ENCODE measurements at places on chromosomes 16 and 17. TPM values are rescaled to one million over a fixed set of nuclear protein-coding genes. Genes with fewer than 3 reads are reported as not detected.
A peak's percentile ranks its signal among the peaks of the same experiment; 100 is the strongest.

DNA sequence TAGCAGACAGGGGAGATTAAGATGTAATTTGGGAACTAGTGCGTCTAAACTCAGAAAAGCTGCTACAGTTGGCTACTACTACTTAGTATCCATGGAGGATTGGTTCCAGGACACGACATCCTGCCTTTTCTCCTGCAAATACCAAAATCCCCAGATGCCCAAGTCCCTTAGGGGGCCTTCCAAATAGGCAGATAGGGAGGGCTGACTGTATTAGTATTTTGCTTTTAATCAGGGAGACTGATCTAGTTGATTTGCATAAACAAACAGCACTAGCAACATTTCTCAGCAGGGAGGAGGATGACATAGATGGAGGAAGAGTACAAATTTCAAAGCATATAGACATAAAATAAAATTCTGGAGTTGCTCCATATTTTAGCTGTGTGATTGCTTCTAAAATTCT lies 621.6 kb upstream of the GOT2 start:
- no peak for DNase-seq
- no peaks in the 10 kb centered on the region for H3K36me3 ChIP-seq
- no peak overlapping the region for H3K4me3 ChIP-seq
- no peaks in the 10 kb centered on the region for H3K4me1 ChIP-seq

DNA sequence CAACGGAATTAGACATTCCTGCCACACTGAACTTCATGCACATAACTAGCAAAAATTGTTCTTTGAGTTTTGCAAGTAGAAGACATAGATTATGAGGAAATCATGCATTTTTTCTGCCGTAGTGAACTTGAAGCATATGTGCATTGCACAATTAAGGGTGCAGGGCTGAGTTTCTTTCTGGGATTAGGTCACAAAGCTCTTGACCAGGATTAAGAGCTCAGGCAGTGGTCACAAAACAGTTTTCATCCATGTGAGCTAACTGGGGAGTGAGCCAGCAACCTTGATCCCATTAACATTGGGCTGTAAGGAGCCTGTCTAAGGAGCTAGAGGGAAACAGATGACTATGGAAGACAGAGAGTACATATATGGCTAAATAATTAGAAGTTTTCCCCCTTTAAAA lies 143.7 kb downstream of the PMP22 start:
- no peaks in the 10 kb centered on the region for H3K36me3 ChIP-seq
- peaks cover 12% of the 10 kb centered on the region for H3K4me1 ChIP-seq
- no peaks in the 10 kb centered on the region for H3K27me3 ChIP-seq
- no peak overlapping the region for H3K27ac ChIP-seq
- DNase-seq: no peak
- H3K4me3 ChIP-seq: no peak overlapping the region

DNA sequence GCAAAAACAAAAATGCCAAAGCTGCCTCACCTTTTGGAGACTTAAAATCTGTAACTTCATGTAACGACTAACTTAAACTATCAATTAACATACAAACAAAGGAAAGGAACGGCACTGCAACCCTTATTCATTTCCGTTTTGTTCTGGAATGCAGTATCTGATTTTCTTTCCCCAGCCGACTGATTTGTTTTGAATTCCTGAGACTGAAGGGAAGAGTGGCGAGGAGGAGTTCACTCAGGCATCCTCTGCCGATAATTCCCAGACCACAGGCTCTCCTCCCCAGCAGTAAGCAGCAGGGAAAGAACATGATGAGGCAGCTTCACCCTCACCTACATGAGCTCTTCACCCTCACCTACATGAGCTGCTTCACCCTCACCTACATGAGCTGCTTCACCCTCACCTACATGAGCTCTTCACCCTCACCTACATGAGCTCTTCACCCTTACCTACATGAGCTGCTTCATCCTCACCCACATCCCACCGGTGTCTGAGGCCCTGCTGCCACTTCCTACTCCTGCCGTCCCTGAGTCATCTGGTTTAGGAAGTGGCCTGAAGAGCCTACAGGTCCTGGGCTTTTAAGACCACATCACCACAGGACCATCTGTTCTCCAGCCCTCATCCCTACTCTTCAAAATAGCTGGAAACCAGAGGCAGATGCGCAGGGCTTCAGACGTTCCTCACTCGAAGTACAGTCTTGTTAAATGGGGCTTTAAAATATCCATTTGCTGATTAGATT lies 168.0 kb upstream of the RPH3AL start:
- peaks cover 8% of the 10 kb centered on the region for H3K4me1 ChIP-seq
- DNase-seq: no peak
- H3K36me3 ChIP-seq: no peaks in the 10 kb centered on the region
- H3K27ac ChIP-seq: 0 out of 2 replicates have a peak overlapping the region, but pooled peaks have one; percentile 4
- no peaks in the 10 kb centered on the region for H3K27me3 ChIP-seq
- H3K4me3 ChIP-seq: no peak overlapping the region

DNA sequence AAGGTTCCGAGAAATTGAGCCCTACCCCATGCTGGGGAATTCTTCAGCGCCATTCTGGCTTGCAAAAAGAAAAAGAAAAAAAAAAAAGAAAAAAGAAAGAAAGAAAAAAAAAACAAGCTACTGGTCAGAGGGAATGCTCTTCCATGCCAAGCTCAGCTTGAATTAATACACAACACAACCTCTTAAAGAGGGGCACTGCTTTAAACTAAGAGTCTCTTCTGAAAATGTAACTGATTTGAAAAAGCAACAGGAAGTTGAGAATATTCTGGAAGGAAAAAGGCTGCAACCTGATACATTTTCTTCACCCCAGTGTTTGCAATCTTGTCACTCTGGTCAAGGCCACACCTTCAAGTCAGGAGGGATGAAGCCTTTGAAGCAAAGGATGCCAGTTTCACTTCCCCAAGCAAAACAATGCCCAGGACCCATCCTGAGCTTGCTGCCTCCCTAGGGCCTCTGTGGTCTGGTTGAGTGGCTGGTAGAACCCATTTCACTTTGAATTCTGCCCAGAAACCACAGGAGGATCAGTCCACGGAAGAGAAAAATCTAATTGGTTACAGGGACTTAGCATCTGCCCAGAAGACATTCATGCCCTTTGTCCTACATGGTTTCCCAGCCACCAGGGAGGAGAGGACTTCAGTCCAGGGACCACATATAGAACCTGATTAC lies 389.7 kb downstream of the SOX9 start:
- H3K27me3 ChIP-seq: no peaks in the 10 kb centered on the region
- H3K4me3 ChIP-seq: no peak overlapping the region
- H3K36me3 ChIP-seq: no peaks in the 10 kb centered on the region
- H3K4me1 ChIP-seq: peaks cover 5% of the 10 kb centered on the region
- DNase-seq: no peak

- no peak overlapping the region for H3K4me3 ChIP-seq
- H3K27me3 ChIP-seq: no peaks in the 10 kb centered on the region
- DNase-seq: no peak
- H3K4me1 ChIP-seq: peaks cover 1% of the 10 kb centered on the region
Observed at GRCh38 chr16:75462806-75463205, 1.7 kb downstream of the TMEM170A start.

DNA sequence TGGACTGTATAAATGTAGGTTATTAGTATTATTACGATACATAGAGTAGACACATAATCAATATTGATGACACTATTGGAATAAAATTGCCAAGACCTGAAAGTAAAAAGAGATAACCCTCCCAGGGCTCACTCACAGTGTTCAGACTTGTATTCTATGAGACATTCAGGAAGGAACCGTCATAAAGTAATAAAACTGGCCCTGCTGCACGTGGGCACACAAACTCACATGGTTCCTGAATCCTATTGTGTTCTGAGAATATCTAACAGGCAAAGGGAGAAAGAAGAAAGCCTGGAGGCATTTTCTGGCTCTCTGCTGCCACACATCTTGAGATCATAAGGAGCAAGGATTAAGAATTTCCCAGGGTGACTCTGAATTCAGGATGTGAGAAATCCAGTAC lies 575.9 kb downstream of the HS3ST4 start:
- no peaks in the 10 kb centered on the region for H3K36me3 ChIP-seq
- H3K27ac ChIP-seq: no peak overlapping the region
- no peak overlapping the region for H3K4me3 ChIP-seq
- DNase-seq: no peak

- no peaks in the 10 kb centered on the region for H3K4me1 ChIP-seq
- H3K4me3 ChIP-seq: no peak overlapping the region
- H3K27me3 ChIP-seq: no peaks in the 10 kb centered on the region
- H3K27ac ChIP-seq: no peak overlapping the region
- no peaks in the 10 kb centered on the region for H3K36me3 ChIP-seq
Observed at GRCh38 chr16:13139661-13140241, 238.4 kb downstream of the SHISA9 start.

- no peaks in the 10 kb centered on the region for H3K36me3 ChIP-seq
- no peak within 1 kb of the TSS for H3K27ac ChIP-seq
- no peak for DNase-seq
- no peaks in the 10 kb centered on the region for H3K27me3 ChIP-seq
- H3K4me1 ChIP-seq: peaks cover 4% of the 10 kb centered on the region
Observed at GRCh38 chr17:78903101-78903779, at the start of gene CEP295NL. CEP295NL (minus strand) TSS chr17:78903201; CDS start chr17:78901828, 1,373 bp downstream.

DNA sequence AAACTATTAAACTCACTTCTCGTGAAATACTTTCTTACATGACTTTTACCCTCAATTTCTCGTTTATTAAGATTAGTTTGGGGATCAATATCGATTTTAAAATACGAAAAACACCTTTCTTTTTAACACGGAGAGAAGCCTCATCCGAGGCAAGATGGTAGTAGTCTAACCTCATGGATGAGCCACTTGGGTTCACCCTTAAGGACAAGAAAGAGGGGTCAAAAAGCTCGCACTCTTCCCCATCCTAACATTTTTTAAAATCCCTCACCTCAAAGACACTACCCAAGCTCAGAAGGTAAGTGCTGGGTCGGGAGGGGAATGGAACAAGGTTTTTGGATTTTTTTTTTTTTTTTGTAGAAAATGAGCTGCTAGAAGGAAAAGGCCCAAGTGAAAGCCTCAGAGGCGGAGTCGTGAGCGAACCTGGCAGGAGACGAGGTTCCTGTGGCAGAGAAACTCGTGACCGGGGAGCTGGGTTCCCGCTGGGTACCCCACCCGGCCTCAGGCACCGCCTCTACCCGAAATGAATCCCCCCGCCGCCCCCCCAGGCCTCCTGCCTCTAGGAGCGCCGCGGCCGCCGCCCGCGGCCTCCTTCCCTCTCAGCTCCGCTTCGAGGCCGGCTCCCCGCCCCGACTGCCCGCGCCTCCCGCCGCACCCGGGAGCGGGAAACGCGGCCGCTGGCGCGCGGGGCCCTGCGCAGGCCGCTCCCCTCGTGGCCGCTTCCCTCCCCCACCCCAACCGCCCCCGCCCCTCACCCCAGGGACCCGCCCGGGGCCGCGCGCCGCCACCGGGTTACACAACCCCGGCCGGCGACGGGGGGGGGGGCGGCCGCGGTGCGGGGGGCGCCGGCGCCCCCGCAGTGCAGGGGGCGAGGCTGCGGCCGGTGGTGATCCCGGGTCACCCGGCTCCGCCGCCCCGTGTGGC lies 1.6 kb downstream of the NUFIP2 start:
- no peak for DNase-seq
- peak overlapping the region; percentile 90 for H3K4me3 ChIP-seq
- H3K27me3 ChIP-seq: no peaks in the 10 kb centered on the region
- peaks cover 27% of the 10 kb centered on the region for H3K36me3 ChIP-seq

- no peaks in the 10 kb centered on the region for H3K27me3 ChIP-seq
- no peaks in the 10 kb centered on the region for H3K36me3 ChIP-seq
- H3K27ac ChIP-seq: no peak overlapping the region
- H3K4me3 ChIP-seq: no peak overlapping the region
- DNase-seq: no peak
Observed at GRCh38 chr16:87674419-87674818, 72.1 kb downstream of the JPH3 start.

DNA sequence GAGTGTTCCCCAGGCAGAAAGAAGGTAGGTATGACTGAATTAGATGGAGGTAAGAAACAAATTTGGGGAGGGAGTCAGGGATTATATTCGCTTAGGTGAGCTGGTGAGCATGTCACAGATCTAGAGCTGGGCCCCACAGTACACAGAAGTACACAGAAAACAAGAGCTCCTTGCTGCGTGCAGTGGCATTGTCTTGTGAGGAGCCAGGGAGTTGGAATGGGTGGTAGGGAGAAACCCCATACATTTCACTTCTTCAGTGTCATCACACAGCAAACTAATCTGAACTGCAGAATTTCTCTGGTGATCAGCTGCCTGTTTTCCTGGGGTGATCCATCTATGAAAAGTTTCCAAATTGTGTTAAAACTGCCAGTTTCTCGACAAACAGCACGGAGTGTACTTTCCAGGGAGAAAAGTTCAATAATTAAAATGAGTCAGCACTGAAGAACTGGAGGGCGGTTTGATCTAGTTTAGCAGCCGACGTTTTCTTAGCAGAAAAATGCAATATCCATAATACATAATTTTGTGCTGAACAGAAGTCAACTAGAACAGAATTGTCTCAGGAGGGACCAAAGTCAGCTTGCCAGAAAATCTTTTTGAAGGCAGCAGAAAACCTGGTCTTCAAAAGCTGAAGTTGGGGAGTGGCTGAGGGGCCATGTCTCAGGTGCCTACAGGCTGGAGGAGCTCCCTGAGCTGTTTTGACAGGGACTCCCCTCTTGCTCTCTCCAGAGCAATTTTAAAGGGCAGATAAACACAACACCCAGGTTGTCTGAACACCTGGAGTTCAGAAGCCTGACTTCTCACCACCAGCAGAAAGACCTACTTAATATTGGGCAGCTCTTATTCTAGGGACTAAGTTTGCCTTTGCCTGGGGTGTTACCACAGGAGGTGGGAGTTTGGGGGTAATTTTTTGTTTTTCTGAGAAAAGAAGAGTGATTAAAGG lies 448.6 kb downstream of the CA10 start:
- H3K4me1 ChIP-seq: no peaks in the 10 kb centered on the region
- H3K4me3 ChIP-seq: no peak overlapping the region
- no peaks in the 10 kb centered on the region for H3K27me3 ChIP-seq
- no peak for DNase-seq
- H3K36me3 ChIP-seq: no peaks in the 10 kb centered on the region

GRCh38 chr17:66373944-66374817 lies 71.8 kb downstream of the PRKCA start:
- no peaks in the 10 kb centered on the region for H3K27me3 ChIP-seq
- H3K27ac ChIP-seq: no peak overlapping the region
- no peaks in the 10 kb centered on the region for H3K36me3 ChIP-seq

- no peak overlapping the region for H3K4me3 ChIP-seq
- H3K27me3 ChIP-seq: no peaks in the 10 kb centered on the region
- H3K36me3 ChIP-seq: no peaks in the 10 kb centered on the region
- no peak for DNase-seq
- H3K4me1 ChIP-seq: no peaks in the 10 kb centered on the region
Observed at GRCh38 chr17:13759518-13760335, 158.0 kb upstream of the HS3ST3A1 start.

GRCh38 chr17:35433075-35433894 lies 985 bp upstream of the SLFN12 start:
- H3K27ac ChIP-seq: no peak overlapping the region
- peaks cover 20% of the 10 kb centered on the region for H3K27me3 ChIP-seq
- peaks cover 12% of the 10 kb centered on the region for H3K4me1 ChIP-seq
- H3K36me3 ChIP-seq: no peaks in the 10 kb centered on the region
- H3K4me3 ChIP-seq: peak overlapping the region; percentile 48

The DHRS13 gene
- 23.7 TPM for total RNA-seq

The PPP1R1B gene
- 10.7 TPM for total RNA-seq

The COPZ2 gene
- total RNA-seq: not detected

The IQCK gene
- 6.2 TPM for total RNA-seq

The YPEL3 gene
- total RNA-seq: 43.2 TPM

The CLDN6 gene
- total RNA-seq: 793 TPM

The P2RX5 gene
- total RNA-seq: 15.5 TPM

The GHDC gene
- 7.1 TPM for total RNA-seq

The DYNLRB2 gene
- total RNA-seq: not detected

Data from H1 (cell line).